Stimulated activated CD4-positive, alpha-beta T cell treated with anti-CD3 and anti-CD28 coated beads, Interleukin-2, amount 100 ng/mL, for 48 hours (primary cell): ENCODE measurements at places on chromosomes 4 and X.

GRCh38 chrX:85922821-85923220 is 124.5 kb downstream of the CHM start:
- DNase-seq: no peak

DNA sequence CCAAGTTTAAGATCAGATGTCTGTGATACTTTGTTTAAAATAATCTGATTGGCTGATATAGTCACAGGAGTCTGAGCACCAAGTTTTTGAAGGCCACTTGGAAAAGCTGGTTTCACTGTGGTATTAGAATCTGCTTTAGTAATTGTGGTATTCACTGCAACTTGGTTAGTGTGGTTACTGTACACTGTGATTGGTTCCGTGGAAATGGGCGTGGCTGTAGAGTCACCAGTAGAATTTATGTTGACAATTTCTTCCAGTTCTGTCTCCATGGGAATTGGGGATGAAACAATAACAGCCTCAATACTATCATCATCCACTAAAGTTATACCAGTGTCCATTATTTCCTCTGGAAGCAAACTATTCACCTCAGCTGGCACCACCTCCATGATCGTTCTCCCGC is 26.2 kb downstream of the LIN54 start:
- DNase-seq: no peak

- DNase-seq: no peak
Observed at GRCh38 chr4:69057620-69058409, 38.5 kb upstream of the UGT2B7 start.

GRCh38 chrX:16671005-16671404 is 21.0 kb downstream of the S100G start:
- no peak for DNase-seq

- DNase-seq: no peak
Observed at GRCh38 chrX:153755136-153755535, 8.9 kb upstream of the PLXNB3 start.

DNA sequence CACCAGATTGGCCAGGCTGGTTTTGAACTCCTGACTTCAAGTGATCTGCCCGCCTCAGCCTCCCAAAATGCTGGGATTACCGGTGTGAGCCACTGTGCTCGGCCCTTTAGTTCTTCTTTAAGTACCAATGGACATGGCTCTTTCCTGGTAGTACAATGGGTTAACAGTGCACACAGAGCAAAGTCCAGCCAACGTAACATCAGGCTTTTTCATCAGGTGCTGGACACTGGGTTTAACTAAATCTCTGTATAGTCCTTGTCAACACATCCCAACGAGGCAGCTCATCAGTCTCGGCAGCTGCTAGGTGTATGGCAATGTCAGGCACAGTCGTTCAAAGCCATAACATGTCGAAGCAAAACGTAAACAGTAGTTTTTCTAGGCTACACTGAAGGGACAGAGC is 93.8 kb downstream of the HDAC8 start:
- no peak for DNase-seq

GRCh38 chr4:165355900-165356300 is 22.9 kb upstream of the CPE start:
- no peak for DNase-seq

DNA sequence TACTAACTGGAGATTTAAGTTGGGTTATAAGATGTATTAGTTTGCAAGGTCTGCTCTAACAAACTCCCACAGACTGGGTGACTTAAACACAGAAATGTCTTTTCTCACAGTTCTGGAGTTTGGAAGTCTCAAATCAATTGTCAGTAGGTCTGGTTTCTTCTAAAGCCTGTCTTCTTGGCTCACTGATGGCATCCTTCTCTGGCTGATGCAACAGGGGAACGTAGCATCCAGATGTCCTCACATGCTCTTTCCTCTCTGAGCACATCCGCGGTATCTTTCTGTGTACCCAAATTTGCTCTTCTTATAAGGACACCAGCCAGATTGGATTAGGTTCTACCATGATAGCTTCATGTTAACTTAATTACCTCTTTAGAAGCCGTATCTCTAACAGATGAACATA is 63.2 kb upstream of the BMP3 start:
- DNase-seq: no peak

GRCh38 chr4:16676230-16676770 is 222.1 kb downstream of the LDB2 start:
- no peak for DNase-seq

DNA sequence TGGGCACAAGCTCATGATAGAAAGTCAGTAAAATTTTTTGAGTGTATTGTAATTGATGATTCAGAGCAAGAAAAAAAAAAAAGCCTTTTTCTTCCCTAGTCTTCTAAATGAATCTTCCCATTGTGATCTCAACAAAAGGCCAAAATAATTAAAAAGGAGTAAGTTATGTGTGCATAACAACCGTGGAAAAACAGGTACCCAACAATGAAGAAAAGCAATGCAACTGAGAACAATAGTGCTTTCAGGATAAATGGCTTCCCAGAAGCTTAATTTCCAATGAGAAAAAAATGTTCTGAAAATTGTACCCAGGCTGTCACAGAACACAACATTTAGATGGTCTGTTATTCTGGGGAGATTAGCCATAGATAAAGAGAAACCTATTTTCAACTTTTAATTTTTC is 399.0 kb upstream of the AGA start:
- DNase-seq: no peak

- DNase-seq: no peak
Observed at GRCh38 chr4:93809773-93810172, 18.8 kb upstream of the ATOH1 start.
